A549 treated with RU486 at 1 μM for 4 hours (cell line): ENCODE measurements at places on chromosomes 7 and 10. TPM values are rescaled to one million over a fixed set of nuclear protein-coding genes. Genes with fewer than 3 reads are reported as not detected.

Gene ZKSCAN1
- 6.1 to 9.9 TPM (median 9.2 TPM) in 5 replicates for total RNA-seq

Gene KEL
- not detected in 5 replicates for total RNA-seq

Gene OPALIN
- total RNA-seq: not detected in 5 replicates

Gene ANXA8
- 25.9 to 36.6 TPM (median 29.7 TPM) in 5 replicates for total RNA-seq

Gene CTBP2
- total RNA-seq: 90.3 to 108 TPM (median 106 TPM) in 5 replicates

Gene ASB10
- not detected in 5 replicates for total RNA-seq

Gene PAX2
- total RNA-seq: 0.23 to 0.34 TPM (median 0.33 TPM) in 5 replicates

Gene SPDYE16
- not detected in 5 replicates for total RNA-seq

Gene CEP41
- 11.6 to 13.8 TPM (median 13.3 TPM) in 5 replicates for total RNA-seq

Gene PRSS1
- not detected in 5 replicates for total RNA-seq

Gene TMUB1
- total RNA-seq: 32.4 to 64.6 TPM (median 50.8 TPM) in 5 replicates

Gene GDF2
- not detected in 5 replicates for total RNA-seq

Gene FAM237B
- total RNA-seq: not detected in 5 replicates

Gene HTR7
- 0.07 to 0.13 TPM (median 0.09 TPM) in 5 replicates for total RNA-seq

Gene RSPH10B2
- total RNA-seq: 0.15 to 0.16 TPM in 2 of 5 replicates, not detected in the others

Gene MUC12
- 11.2 to 21.5 TPM (median 18.6 TPM) in 5 replicates for total RNA-seq

Gene CABCOCO1
- total RNA-seq: 0.21 to 0.42 TPM (median 0.29 TPM) in 5 replicates

Gene AQP1
- 0.32 to 0.58 TPM (median 0.37 TPM) in 5 replicates for total RNA-seq

Gene AIFM2
- total RNA-seq: 28.7 to 37.7 TPM (median 37.3 TPM) in 5 replicates

Gene SH2D4B
- total RNA-seq: not detected in 5 replicates

Gene RRP12
- total RNA-seq: 52.6 to 75.2 TPM (median 61.0 TPM) in 5 replicates

Gene FAM221A
- total RNA-seq: 0.21 to 0.42 TPM (median 0.25 TPM) in 5 replicates

Gene NPC1L1
- 0.05 to 0.14 TPM (median 0.06 TPM) in 5 replicates for total RNA-seq

Gene SUN3
- 0.20 TPM in 1 of 5 replicates, not detected in the others for total RNA-seq

Gene SEM1
- total RNA-seq: 345 to 706 TPM (median 390 TPM) in 5 replicates

Gene ASB15
- not detected in 5 replicates for total RNA-seq

Gene BMPER
- 6.3 to 8.6 TPM (median 7.3 TPM) in 5 replicates for total RNA-seq

Gene LIPN
- total RNA-seq: not detected in 5 replicates

Gene GRM3
- total RNA-seq: not detected in 5 replicates

Gene C10orf143
- 0.26 to 1.2 TPM (median 0.48 TPM) in 5 replicates for total RNA-seq

Gene ABCC2
- total RNA-seq: 147 to 182 TPM (median 154 TPM) in 5 replicates

Gene SFXN2
- 2.1 to 3.7 TPM (median 2.8 TPM) in 5 replicates for total RNA-seq

Gene SSMEM1
- total RNA-seq: not detected in 5 replicates

Gene FZD1
- 1.6 to 2.8 TPM (median 2.7 TPM) in 5 replicates for total RNA-seq

Gene WDR86
- 0.18 to 0.22 TPM (median 0.19 TPM) in 3 of 5 replicates, not detected in the others for total RNA-seq

Gene GRID2IP
- total RNA-seq: 0.03 TPM in 1 of 5 replicates, not detected in the others

Gene ASB4
- total RNA-seq: 0.20 to 0.43 TPM (median 0.39 TPM) in 4 of 5 replicates, not detected in the other

Gene AKR1E2
- total RNA-seq: 5.9 to 7.5 TPM (median 6.3 TPM) in 5 replicates

Gene CYP2C18
- total RNA-seq: 0.07 to 0.17 TPM (median 0.16 TPM) in 3 of 5 replicates, not detected in the others

Gene RET
- 0.48 to 1.1 TPM (median 0.76 TPM) in 5 replicates for total RNA-seq

Gene HOXA6
- 0.98 to 2.1 TPM (median 1.5 TPM) in 5 replicates for total RNA-seq

Gene CALHM3
- total RNA-seq: 0.35 to 0.53 TPM (median 0.41 TPM) in 5 replicates

Gene TEX36
- total RNA-seq: not detected in 5 replicates

Gene TMEM178B
- total RNA-seq: 1.1 to 1.7 TPM (median 1.4 TPM) in 5 replicates

Gene TNS3
- 70.9 to 83.2 TPM (median 79.9 TPM) in 5 replicates for total RNA-seq

Gene GHRHR
- total RNA-seq: 0.29 TPM in 1 of 5 replicates, not detected in the others

Gene EIF5AL1
- 2.1 to 3.7 TPM (median 3.1 TPM) in 5 replicates for total RNA-seq

Gene RBP3
- total RNA-seq: not detected in 5 replicates

Gene NYAP1
- total RNA-seq: 0.64 to 1.6 TPM (median 1.2 TPM) in 5 replicates

Gene ELFN1
- 0.32 to 0.59 TPM (median 0.39 TPM) in 5 replicates for total RNA-seq

Gene EXOC6
- total RNA-seq: 10.2 to 19.1 TPM (median 14.0 TPM) in 5 replicates

Gene PALD1
- 5.0 to 7.9 TPM (median 7.1 TPM) in 5 replicates for total RNA-seq

Gene PTPN20
- 3.1 to 4.3 TPM (median 3.6 TPM) in 5 replicates for total RNA-seq

Gene AGMO
- 0.64 to 1.2 TPM (median 0.87 TPM) in 5 replicates for total RNA-seq

Gene GPNMB
- total RNA-seq: 1.7 to 3.3 TPM (median 2.6 TPM) in 5 replicates

Gene SMKR1
- total RNA-seq: 11.8 to 13.5 TPM (median 13.4 TPM) in 5 replicates

Gene FRMD4A
- total RNA-seq: 4.0 to 5.2 TPM (median 4.4 TPM) in 5 replicates

Gene CRTAC1
- total RNA-seq: 0.88 to 1.5 TPM (median 1.1 TPM) in 5 replicates
